ENCODE measurements at places on chromosomes 7 and 10.

DNA sequence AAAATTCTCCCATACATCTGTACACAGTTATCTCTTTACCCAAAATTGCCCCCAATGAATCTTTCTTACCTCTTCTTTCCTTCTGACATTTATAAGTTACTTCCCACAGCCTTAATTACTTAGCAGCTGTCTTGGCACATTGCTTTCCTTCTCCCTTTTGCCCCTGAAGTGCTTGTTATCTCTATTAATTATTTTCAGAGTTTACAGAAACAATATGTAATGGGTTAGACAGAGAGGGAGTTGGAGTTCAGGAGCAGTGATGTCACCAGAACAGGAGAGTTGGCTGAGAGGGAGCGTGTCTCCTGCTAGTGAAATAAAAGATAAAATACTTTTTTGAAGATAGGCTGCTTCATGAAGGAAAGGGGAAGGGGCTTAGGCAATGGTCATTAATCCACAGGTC lies 57.4 kb downstream of the ITGB8 start:
- no peak for DNase-seq

DNA sequence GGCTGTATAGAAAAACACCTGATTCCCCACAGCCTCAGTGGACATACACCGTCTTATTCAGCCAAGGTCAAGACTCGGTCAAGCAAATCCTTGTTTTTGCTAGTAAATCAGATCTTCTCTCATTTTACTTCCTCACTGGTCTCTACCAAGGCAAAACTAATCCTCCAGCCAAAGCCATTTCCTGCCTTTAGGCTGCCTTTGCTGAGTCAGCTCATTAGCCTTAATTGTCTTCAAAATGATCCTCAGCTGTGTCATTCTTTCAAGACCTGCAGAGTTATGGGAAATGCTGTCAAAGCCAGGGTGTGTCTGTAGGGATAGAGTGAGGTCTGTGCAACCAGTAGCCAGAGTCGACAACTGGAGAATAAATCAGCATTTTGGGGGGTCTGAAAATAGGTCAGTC lies 107.2 kb upstream of the FAM180A start:
- DNase-seq, result no peak

GRCh38 chr7:18590241-18590640 lies 94.7 kb downstream of the HDAC9 start:
- DNase-seq, result no peak

- DNase-seq, result no peak
Observed at GRCh38 chr7:132740176-132740575, 163.9 kb upstream of the PLXNA4 start.

- no peak for DNase-seq
Observed at GRCh38 chr7:158706273-158706704, 1.7 kb upstream of the NCAPG2 start.

DNA sequence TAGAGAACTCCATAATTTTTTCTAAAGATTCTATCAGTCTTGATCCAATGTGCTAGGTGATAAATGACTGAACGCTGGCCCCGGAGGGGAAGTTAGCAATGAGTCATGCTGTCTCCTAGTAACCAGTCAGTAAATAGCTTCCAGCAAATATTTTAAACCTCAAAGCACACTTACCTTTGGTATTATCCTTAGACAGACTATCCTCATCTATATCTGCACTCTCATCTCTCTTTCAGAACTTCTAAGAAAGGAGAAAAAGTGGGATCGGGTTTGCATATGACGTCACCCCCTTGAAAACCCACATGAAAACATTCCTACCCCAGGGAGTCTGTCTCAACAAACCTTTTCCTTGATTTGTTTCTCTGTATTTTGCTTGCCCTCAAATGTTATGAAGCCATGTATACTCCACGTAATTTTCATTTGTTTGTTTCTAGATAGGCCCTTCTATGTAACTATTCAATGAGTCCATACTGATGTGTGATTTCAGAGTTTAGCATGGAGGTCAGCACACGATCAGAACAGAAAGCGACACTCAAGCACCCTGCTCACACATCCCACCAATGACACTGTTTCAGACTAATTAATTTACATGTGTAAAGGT lies 174.9 kb upstream of the NRP1 start:
- DNase-seq, result no peak

DNA sequence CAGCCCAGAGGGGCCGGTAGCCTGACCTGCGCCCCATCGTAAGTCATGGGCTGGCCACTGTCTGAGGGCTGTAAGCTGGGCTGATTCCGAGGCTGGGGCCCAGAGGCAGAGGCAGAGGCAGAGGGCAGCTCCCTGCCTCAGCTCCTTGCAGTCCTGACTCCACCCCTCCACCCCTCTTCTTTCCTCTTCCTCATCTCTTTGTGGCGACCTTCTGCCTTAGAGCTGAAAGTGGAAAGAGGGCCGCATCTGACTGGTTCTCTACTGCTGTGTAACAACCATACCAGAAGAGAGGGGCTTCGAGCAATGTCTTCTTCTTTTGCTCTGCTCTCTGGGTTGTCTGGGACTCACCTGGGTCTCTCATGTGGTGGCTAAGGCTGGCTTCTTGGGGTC lies 179.1 kb downstream of the RPS24 start:
- DNase-seq, result no peak

- DNase-seq, result no peak
Observed at GRCh38 chr10:33208166-33208565, 126.3 kb downstream of the NRP1 start.

- DNase-seq, result no peak
Observed at GRCh38 chr10:59980356-59980755, 74.0 kb upstream of the CCDC6 start.

DNA sequence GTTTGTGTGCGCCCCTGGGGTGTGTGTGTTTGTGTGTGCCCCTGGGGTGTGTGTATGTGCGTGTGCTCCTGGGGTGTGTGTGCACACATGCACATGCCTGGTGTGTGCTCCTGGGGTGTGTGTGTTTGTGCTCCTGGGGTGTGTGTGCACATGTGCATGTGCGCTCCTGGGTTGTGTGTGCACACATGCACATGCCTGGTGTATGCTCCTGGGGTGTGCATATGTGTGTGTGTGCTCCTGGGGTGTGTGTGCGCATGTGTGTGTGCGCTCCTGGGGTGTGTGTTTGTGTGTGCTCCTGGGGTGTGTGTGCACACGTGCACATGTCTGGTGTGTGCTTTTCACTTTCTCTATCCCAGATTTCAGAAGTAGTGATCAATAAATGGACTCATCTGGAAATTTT lies 321.0 kb downstream of the WDR37 start:
- DNase-seq, result no peak
